ENCODE measurements at places on chromosomes 7 and 10.

DNA sequence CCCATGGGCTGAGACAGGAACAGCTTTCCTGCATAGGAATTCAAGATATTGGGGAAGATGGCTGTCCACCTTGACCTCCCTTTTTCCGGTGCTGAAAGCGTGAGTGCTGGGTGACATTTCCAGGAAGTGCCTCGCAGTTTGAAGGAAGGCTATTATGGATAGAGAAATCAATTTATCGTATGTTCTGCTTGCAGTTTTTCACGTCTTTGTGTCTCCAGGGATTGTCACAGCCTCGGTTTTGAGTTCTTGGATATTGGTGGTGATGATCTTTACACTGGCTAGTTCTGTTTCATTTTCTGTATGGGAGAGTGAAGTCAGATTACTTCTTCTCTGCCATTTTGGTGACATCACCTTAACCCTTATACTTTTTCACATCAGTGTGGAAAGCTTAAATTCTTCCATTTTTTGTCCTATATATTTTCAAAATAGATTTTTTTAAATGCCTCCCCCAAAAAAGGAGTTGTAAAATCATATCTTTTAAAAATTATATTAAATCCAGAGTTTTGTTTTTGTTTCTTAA lies 102.5 kb upstream of the APBB1IP start:
- DNase-seq: no peak

DNA sequence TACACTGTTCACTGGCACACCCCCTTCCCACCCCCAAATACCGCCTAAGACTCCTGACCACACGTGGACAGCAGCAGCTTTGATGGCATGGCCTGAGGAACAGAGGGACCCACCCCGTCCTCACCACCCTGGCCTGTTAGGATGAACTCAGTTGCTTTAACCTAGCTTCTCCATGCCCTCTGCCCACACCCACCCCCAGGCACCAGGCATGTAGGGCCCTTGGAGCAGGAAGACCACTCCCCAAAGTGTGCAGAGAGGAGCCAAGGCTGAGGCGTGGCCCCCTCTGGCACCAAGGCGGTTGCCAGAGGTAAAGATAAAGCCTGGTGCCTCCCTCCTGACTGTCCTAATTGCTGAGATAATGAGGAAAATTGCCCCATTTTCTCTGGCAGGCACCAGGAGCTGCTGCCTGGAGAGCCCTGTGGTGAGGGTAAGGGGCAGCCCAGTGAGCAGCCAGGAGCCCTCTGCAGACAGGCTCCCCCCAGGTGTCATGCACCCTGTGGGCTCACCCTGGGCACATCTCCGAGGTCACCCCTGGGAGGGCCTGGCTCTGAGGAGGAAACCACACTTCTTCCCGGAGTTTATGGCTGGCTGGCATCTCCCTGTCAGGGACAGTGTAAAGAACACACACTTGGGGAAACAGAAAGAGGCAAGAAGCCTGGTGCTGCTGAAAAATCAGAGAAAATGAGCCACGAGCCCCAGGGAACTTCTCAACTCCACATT lies 47.7 kb downstream of the LRRC20 start:
- no peak for DNase-seq

GRCh38 chr10:76902949-76903348 lies 734.7 kb downstream of the KCNMA1 start:
- no peak for DNase-seq

DNA sequence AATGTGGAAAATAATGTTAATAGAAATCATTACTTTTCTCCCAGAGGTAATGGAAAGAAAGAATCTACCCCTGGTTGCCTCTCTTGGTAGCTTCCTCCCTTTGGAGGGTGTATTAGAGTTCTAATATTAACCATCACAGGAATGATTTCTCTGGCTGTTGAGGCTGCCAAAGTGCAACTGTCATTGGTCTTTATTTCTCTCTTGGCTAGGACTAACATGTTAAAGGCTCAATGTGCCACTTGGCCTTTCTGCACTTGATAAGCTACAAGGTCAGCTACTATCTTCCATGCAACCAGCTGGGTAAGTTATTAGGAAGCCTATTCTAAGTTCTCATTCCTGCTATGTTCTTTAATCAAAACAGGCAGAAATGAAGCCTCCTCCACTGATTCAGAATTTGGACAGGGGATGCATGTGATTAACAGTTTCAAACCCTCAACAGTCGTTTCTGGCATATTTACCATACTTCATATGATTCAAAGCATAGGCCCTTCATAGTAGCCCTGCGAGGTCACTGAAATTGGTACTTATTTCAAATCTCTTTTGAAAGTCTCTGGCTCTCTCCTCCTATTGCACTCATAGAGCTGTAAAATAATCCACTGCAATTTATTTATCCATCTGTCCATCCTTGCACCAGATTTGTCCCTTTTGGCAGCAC lies 645.0 kb downstream of the SORCS1 start:
- no peak for DNase-seq

DNA sequence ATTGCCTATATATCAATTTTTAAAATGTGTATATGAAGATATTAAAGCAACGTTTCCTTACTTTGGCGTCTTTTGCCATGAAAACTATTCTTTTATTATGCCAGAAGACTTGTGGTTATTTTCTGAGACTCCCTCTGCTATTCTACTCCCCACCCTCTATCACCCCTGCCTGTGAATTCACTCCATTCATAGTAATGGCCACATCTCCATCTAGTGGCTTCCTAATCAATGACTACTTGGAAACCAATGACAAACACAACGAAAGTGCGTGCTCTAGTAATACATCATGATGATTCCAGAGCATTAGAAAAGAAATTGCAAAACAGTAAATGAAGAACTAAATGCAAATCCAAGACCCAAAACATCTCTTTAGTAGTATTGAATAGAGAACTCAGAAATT lies 186.7 kb upstream of the HGF start:
- no peak for DNase-seq

DNA sequence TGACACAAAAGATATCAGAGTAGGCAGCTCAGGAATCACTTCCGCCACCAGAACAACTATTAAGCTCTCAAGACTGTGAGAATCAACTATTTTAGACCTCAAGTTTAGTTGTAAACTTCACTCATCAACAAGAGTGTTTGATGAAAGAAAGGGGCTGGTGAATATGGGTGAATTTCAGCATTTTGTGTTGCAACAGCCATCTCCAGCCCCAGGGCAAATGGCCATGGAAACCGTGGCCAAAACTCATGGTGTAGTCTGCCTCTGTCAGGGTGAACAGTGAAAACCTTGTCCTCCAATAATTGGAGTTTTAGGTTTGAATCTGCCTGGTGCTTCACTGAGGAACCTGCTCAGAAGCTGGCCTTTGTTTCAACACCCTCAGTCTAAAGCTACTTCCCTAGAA lies 60.0 kb downstream of the POLR1F start:
- DNase-seq: no peak

DNA sequence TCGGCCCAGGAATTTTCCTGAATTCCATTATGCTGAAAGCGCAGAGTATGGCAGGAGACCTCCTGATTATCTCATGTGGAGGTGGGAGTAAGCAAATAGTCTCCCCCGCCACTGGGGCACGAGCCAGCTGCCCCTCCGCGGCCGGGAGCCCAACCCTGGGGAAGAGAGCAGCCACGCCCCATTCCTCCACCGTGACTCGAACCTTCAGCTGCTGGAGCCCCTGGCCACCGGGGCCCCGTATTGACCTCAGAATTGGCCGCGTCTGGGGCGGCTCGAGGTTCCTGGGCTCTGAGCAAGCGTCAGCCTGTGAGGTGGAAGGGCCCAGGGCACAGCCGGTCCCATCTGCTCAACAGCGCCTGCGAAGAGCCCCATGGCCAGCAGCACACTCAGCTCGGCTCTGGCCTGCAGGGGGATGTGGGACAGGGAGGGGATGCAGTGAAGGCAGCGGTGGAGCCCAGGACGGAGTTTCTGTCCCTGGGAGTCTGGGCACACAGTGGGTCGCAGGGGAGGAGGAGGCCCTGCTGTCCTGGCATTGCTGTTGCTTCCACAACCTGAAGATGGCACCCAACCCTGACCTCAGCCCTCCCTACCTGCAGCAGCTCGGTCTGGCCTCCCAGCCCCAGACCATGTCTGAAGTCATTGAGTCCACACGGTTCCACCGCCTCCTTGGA lies 97.8 kb downstream of the CHST15 start:
- DNase-seq: no peak

- no peak for DNase-seq
These were observed 568.5 kb downstream of the PTPRN2 start for GRCh38 chr7:158018971-158019645.

GRCh38 chr10:75034714-75035258 lies 76.7 kb upstream of the SAMD8 start:
- no peak for DNase-seq

DNA sequence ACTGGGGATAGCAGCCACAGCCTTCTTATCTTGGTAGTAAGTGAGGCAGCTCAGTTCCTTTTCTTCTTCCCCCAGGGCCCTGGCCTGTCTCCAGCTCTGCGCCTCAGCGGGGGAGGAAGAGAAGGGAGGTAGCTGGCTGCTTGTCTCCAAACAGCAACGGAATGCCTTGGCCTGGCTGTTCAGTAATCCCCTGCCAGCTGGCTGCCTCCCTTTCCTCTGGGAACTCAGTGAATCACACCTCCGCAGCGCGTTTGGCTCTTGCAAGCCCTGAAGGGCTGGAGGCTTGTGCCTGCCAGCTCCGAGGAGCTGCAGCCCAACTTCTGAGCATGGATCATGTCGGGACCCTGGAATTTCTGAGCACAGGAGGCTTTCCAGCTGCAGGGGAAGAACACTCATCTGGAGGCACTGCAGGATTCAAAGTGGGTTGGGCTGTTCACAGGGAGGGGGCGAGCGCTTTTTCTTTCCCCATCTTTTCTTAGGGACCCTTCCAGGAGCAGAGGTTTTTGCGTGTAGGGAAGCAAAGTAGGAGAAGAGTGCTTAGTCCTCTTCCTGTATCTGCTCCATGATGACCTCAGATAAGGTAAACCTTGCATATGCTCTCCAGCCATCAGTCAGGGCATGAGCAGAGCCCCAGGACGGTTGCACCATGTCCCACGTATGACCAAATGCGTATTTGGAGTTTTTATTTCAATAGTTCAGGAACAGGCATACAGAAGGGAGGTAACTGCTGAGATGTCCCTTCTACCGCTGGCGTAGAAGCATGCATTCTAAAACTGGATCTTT lies 253.2 kb upstream of the INHBA start:
- no peak for DNase-seq

DNA sequence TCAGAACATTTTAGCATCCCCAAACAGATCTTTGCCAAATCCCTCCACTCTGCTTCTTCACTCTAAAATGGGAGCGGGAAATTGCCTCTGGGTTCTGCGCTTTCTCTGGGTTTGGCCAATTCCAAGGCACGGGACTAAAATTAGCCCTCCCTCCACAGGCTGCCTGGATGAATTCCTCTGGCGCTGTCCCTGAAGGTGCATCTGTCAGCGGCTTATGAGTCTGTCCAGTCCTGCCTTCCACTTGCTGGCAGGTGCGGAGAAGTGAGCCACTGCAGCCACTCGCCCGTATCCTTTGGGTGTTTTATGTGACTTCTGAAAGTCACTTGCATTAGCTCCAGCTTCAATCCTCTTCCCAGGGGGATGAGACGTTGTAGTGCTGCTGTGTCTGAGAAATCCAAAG lies 121.6 kb downstream of the SH2D4B start:
- DNase-seq: no peak

GRCh38 chr7:134886353-134887057 lies 99.8 kb upstream of the AGBL3 start:
- peak; percentile 77 for DNase-seq

DNA sequence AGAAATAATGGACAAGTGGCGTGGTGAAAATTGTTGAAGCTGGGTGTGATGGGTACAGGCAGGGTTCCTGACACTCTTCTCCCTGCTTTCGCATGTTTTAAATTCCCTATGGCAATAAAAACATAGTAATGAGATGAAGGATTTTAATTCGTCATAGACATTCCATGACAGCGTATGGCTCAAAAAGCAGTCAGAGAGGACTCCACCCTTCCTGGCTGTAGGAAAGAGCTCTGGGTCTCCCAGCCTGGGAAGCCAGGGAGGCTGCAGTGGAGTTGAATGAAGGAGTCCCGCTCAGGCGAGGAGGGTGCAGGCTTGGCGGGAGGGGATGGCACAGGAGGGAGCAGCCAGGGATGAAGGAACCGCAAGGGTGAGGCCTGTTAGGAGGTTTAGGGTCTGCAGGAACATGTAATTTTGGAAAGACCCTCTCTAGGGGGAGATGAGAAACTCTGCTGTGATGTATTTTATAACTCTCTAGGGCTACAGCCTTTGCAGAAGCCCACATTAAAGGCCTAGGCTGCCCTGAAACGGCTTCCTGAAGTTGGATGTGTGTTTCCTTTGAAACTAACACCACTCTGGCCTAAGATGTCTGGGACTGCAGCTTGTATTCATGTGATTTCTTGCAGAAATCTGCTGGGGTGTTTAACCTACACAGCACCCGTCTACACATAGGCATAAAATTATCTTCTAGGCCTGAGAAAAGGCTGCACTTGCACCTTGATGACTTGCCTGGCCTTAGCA lies 7.6 kb upstream of the LARP4B start:
- DNase-seq: no peak

- DNase-seq: no peak
These were observed 403.5 kb upstream of the RNF32 start for GRCh38 chr7:156236936-156237599.

DNA sequence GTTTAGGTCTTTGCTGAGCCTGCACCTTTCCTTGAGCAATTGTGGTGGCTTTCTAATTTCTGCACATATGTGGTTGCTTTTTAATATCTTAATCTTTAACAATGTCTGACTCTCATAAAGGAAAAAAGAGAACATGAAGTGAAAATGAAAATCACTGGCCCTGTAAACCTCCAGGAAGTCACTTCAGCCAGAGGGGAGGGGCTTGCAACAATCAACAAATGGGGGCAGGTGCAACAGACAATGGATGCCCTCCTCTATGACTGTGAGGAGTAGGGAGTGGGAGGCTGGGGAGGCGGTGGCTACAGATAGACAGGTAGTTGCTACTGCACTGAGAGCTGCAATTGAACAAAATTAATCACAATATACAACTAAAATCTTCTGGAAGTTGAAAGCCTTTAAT lies 1377.4 kb downstream of the XPNPEP1 start:
- DNase-seq: no peak

GRCh38 chr7:44386139-44386913 lies 60.9 kb upstream of the CAMK2B start:
- no peak for DNase-seq

GRCh38 chr7:23873306-23873705 lies 163.3 kb downstream of the STK31 start:
- DNase-seq: no peak

GRCh38 chr7:38398725-38399321 lies 125.4 kb upstream of the TARP start:
- DNase-seq: peak; percentile 53

- DNase-seq: no peak
These were observed 939.2 kb upstream of the CELF2 start for GRCh38 chr10:10078446-10078845.

DNA sequence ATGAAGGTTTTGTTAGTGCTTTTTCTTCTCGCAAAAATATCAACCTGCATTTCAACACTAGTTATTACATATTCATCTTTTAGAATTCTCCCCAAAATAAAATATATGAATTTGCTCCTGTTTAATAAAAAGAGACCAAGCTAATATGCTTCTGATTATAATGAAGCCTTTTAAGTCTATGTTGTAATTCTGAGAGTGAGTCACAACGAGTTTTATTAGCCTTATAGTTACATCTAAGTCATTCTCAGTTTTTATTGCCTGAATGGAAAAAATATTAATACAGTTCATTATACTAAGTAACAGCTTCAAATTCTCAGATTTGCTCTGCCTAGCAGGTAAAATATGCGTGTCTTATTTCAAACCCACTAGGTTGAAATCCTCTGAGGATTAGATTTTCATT lies 152.4 kb upstream of the CELF2 start:
- DNase-seq: no peak
